Iris pigment epithelial cell (primary cell): ENCODE measurements at places on chromosomes 5 and 9.
A peak's percentile ranks its signal among the peaks of the same experiment; 100 is the strongest.

- no peak for DNase-seq
Observed at GRCh38 chr5:100023536-100023935, 511.6 kb upstream of the FAM174A start.

DNA sequence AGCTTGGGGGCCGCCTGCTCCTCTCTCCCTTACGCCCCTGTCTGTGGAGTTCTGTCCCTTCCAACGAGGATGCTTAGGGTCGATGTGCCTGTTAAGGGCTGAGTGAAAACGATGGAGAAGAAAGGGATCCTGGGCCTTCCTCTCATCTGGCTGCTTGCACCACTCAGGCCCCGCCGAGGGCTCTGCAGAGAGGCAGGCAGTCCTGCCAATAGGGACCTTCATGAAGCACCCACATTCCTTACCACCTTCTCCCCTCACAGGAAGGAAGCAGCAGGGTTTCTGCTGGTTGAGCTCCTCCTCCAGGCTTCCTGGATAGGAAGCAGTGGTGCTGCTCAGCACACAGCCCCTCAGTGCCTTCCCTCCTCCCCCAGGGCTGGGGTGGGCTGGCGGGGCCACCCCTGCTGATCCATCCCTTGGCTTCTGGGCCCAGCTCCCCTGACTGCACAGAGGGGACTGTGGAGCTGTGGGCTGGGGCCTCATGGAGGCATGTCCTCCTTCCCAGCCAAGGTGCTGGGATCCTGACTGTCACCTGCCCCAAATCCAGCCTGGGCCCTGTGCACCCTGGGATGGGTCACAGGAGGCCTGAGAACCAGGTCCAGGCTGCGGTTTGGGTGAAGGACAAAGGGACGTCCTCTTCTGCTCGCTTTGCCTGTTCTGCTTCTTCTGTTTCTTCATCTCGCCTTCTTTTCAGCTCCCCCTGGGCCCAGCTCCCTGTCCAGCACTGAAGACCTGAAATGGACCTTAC is 50.5 kb downstream of the AHRR start:
- DNase-seq = no peak

- DNase-seq = no peak
Observed at GRCh38 chr5:6495433-6496206, 47.0 kb downstream of the UBE2QL1 start.

DNA sequence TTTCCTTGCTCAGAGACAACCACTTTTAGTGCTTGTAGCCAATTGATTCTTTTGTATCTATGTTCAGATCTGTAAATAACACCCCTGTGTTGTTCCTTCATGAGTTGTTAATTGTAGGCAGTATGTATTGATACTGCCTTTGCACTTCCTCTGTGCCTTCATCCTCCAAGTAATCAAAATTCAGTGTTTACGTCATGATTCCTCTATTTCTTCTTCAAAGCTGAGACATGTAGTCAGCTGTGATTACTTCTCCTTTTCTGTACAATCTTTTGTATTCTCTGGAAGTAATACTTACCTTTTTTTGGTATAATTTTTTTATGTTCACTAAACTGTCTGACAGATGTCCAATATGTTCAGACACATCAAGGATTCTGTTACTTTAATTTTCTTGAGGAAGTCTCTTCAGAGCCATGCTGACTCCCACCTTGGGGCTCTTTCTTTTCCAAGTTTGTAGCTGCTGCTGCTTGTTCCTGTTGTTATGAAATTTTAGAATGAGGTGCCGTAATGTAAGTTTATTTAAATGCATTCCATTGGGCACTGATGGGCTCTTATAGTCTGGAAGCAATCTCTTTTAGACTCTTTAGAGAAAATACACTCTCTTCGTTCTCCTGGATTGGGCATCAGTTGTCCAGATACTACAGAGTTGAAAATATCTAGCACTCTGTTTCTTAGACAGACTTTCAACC is 30.5 kb upstream of the LRRC70 start:
- DNase-seq = peak; percentile 11

DNA sequence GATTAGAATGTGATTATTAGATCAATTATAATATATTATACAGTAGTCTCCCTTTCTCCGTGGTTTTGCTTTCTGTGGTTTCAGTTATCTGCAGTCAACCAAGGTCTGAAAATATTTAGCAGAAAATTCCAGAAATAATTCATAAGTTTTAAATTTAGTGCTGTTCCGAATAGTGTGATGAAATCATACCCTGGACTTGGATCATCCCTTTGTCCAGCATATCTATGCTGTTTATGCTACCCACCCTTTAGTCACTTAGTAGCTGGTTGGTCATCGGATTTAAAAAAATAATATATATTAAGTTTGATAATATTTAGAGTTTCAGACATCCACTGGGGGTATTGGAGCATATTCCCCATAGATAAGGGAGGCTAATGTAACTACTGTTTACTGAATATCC is 19.6 kb downstream of the RMI1 start:
- peak; percentile 19 for DNase-seq

DNA sequence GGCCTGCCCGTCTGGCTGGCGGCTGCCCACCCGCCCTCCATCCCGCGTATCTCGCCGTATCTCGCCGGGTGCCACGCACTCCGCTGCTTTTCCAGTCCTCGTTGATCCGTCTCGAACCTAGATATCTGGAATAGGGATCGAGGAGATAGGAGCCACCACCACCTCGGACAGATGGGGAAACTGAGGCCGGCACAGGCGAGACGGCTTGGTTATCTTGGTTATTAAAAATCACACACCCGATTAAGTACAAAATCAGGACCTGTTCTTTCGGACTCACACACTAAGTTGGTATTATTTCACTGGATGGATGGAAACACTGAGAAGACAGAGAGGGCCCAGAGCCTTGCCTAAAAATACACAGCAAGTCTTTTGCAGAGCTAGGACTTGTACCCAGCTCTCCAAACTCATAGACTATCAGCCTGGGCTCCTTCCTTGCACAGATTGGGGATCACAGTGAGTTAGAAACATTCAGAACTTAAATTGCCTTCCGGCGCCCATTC is 678 bp downstream of the SLC26A2 start:
- DNase-seq = no peak

GRCh38 chr5:93990504-93991070 is 249.2 kb upstream of the POU5F2 start:
- DNase-seq = no peak

- DNase-seq = no peak
Observed at GRCh38 chr9:95876138-95876444, 600 bp downstream of the ERCC6L2 start.

GRCh38 chr9:115957585-115957984 is 196.0 kb upstream of the PAPPA start:
- DNase-seq = peak; percentile 50

DNA sequence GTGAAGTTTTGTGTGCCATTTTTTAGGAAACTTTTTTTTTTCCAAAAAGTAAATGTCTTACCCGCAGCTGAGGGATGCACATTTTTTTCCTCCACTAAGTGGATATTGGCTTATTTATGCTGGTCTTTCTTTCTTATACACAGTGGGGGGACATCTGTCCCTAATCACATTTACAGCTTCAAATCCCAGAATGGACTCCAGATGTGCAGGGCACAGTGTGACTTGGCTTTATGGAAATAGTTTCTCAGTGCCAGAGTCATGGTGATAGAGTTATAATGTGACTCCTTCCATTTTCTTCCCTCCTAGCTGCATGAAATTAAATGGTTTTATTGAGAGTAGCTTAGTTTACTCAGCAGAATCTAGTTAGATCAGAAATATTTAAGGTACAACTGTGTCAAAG is 66.5 kb downstream of the SV2C start:
- DNase-seq = no peak

DNA sequence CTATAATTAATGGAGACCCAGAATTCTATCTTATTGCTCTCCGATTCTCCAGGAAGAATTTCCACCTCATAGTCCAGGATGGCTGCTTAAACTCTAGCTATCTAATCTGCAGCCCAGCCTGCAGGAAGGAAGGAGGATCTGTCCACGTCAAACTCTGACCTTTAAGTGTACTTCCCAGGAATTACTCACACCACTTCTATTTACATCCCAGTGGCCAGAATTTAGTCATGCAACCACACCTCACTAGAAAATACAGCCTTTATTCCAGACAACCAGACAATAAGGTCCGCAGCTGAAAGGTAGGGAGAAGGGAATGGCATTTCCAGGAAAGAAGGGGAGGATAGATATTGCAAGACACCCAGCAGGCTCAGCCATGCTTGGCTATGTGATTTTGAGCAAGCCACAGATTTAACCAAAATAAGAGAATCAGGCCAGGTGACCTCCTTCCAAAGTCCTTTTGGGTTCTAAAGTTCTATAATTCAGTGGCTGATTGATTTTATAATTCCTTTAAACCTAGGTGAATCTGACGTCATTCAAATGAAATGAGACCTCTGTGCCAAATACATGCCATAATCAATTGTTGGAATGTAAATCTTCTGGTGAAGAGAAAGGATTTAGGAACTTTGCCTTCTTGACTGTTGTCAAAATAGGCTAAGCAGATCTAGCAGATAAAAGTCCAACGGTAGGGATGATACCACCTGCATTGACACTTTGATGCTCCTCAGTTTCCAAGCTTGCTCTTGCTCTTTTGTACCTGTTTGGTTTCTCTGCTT is 3.7 kb upstream of the DENND1A start:
- peak; percentile 63 for DNase-seq

- DNase-seq = peak; percentile 48
Observed at GRCh38 chr5:147949711-147950573, 43.6 kb upstream of the C5orf46 start.

GRCh38 chr5:105840800-105841199 is 1829.9 kb downstream of the EFNA5 start:
- DNase-seq = peak; percentile 18

- DNase-seq = no peak
Observed at GRCh38 chr5:135149229-135149955, 115.4 kb upstream of the PITX1 start.

DNA sequence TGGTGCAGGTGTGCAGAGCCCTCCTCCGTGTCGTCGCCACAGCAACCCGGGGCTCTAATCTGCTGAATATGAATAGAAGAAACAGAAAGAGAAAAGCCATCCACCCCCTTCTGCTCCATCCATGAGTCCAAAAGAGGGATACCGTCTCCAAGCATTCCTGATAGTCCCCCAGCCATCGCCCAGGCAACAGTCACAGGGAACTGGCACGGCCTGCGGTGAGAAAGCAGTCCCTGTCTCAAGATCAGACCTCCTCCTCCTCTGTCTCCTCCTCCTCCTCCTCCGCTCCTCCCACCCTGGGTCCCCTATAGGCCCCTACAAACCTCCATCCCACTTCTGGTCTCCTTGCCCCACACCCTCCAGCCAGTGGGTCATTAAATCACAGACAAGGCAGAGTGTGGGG is 308.1 kb upstream of the MPDZ start:
- no peak for DNase-seq

DNA sequence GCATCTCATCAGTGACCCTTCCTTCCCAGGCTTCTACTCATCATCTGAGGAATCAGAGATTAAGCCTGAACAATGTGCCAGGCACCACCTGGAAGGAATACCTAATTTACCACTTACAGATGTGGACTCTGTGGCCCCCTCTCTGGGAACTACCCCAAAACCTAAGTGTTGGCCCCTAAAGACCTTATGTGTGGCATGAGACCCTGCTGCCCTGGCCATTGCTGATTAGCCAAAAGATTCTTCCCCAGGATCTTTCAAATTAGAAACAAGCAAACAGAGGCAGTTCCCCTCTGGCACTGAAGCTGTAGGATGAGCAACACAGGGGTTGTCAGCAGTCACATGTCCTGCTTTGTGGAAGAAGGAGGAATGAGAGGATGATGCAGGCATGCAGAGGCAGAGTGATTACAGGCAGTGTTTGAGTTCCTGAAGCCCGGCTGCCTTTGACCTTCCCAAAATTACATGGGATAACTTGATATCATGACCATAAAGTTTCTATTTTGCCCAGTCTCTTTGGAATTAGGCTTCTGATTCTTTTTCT is 10.6 kb downstream of the SPINK4 start:
- peak; percentile 77 for DNase-seq

DNA sequence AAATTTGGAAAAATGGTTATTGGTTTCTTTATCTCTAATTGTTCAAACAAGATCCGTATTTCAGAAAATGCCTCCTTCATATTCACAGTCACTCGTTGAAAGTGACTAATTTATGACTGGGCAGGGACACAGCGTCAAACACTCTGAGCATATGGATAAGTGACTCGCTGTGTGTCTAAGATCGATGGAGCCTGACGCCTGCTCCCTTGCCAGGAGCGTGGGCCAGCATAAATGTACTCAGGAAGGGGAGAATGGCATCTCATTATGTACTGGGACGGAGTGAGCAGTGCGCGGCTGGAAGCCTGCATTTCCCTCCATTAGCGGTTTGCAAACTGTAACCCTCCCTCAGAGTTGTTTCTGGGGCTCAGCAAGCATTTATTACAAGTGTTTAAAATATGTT is 79.8 kb upstream of the CAST start:
- DNase-seq = no peak

DNA sequence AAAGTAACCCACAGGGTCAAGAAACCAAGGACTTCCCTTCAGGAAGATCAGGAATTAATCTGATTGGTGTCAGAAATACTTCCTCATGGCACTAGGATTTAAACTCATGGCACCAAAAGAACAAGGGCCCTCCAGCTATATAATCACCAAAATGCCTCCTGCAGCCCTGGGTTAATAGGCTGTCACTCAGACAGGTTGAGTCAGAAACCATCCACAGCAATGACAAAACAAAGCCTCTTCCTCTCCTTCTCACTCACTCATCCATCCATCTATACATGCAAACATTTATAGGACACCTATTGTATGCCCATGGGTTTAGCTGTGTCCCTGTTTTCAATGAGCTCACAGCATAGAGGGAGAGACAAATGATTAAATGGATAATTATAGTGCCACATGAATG is 62.5 kb upstream of the SPOCK1 start:
- no peak for DNase-seq

- DNase-seq = no peak
Observed at GRCh38 chr9:131594906-131595665, 49.8 kb downstream of the PRRT1B start.

DNA sequence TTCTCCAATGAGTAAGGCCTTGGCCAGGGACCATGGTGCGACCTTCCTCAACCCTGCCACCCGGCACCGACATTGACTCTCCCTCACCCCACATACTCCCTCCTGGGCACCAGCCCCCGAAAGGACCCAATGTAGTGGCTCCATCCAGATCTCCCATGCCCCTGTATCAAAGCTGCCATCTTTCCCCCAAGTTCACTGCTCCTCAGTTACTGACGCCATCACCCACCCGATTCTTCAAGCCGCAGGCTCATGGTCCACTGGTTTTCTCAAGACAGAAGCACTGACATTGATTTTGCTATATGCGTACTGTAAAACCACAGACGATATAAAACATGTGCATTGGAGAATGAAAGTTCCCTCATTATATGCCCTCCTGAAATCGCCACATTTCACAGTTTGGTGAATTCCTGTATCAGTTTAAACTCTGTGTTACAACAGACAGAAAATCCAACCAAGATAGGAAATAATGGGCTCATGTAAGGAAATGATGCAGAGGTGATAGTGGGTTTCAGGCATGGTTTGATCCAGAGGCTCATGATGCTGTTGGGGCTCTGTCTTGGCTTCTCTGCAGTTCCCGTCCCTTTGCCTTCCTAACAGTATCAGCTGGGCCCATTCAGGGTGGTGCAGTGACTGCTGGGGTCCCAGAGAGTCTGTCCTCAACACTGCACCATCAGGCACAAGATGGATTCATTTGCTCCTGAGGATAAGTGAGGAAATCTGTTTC is 207.3 kb upstream of the IER5L start:
- no peak for DNase-seq

GRCh38 chr9:112898872-112899311 is 8.2 kb upstream of the SLC46A2 start:
- peak; percentile 6 for DNase-seq

GRCh38 chr9:89891591-89892304 is 286.9 kb downstream of the GADD45G start:
- DNase-seq = no peak
